ENCODE measurements at places on chromosomes 5 and 9.

- DNase-seq: no peak
These were observed 90.3 kb upstream of the ACO1 start for GRCh38 chr9:32294106-32294505.

- DNase-seq: no peak
These were observed 15.8 kb downstream of the RNF180 start for GRCh38 chr5:64181440-64181839.

DNA sequence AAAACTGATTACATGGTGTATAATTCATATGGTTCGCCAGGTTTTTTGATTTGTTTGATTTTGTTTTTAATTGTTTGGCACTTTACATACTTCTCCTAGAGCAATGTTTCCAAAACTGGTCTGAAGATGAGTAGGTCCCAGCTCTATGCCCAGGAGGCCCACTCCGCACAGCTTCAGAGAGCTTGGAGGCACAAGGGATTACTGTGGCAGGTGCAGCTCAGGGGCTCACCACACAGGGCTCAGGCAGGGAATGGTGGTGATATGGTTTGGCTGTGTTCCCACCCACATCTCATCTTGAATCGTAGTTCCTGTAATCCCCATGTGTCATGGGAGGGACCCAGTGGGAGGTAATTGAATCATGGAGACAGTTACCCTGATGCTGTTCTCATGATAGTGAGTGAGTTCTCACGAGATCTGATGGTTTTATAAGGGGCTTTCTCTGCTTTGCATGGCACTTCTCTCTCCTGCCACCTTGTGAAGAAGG lies 296.6 kb downstream of the MED10 start:
- DNase-seq: no peak

- DNase-seq: peak; percentile 66
These were observed 170.3 kb downstream of the PDZD2 start for GRCh38 chr5:31809050-31809870.
